ENCODE measurements at places on chromosomes 12 and 14. TPM values are rescaled to one million over a fixed set of nuclear protein-coding genes. Genes with fewer than 3 reads are reported as not detected.

The CNIH1 gene
- total RNA-seq, result 57.8 TPM

- DNase-seq, result no peak
- no peaks in the 10 kb centered on the region for H3K27me3 ChIP-seq
- no peak overlapping the region for H3K27ac ChIP-seq
- no peak overlapping the region for H3K4me3 ChIP-seq
- H3K36me3 ChIP-seq, result no peaks in the 10 kb centered on the region
Observed at GRCh38 chr14:28247491-28247890, 519.1 kb upstream of the FOXG1 start.

The RND1 gene
- total RNA-seq, result 0.64 TPM

- no peaks in the 10 kb centered on the region for H3K36me3 ChIP-seq
- no peaks in the 10 kb centered on the region for H3K27me3 ChIP-seq
- H3K4me1 ChIP-seq, result peaks cover 43% of the 10 kb centered on the region
- no peak overlapping the region for H3K4me3 ChIP-seq
- H3K27ac ChIP-seq, result no peak overlapping the region
Observed at GRCh38 chr12:89661706-89662330, 46.8 kb downstream of the ATP2B1 start.

The PAPOLA gene
- total RNA-seq, result 95.8 TPM

The OR4K14 gene
- not detected for total RNA-seq

DNA sequence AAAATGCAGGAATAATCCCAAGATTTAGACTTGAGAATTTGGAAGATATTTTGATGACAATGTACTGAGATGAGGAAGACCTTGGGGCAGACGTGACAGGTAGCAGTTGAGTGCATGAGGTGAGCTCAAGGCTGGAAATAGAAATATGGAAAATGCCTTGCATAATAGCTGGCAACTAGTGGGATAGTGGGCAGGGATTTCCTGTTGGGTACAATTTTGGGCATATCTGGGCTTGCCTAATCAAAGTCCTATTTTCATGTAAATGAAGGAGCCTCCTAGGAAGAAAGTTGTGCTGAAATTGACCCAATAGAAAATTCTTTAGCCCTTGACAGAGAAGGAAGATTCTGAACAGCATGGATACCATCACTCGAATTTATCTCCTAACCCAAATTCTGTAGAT, 6.4 kb upstream of the GLIPR1 start:
- no peaks in the 10 kb centered on the region for H3K4me1 ChIP-seq
- no peak overlapping the region for H3K4me3 ChIP-seq
- H3K27ac ChIP-seq, result no peak overlapping the region
- H3K27me3 ChIP-seq, result no peaks in the 10 kb centered on the region
- DNase-seq, result no peak

GRCh38 chr12:13101821-13102375, 1.6 kb downstream of the GSG1 start:
- peak overlapping the region; percentile 85 for H3K27ac ChIP-seq
- H3K4me1 ChIP-seq, result peaks cover 6% of the 10 kb centered on the region
- no peaks in the 10 kb centered on the region for H3K27me3 ChIP-seq
- DNase-seq, result no peak
- H3K4me3 ChIP-seq, result peak overlapping the region; percentile 70

- no peaks in the 10 kb centered on the region for H3K4me1 ChIP-seq
- no peak overlapping the region for H3K27ac ChIP-seq
- H3K36me3 ChIP-seq, result no peaks in the 10 kb centered on the region
- DNase-seq, result no peak
Observed at GRCh38 chr12:111193496-111193895, 175.4 kb downstream of the PHETA1 start.

The SRGAP1 gene
- total RNA-seq, result 2.7 TPM

The TMTC3 gene
- total RNA-seq, result 5.5 TPM

DNA sequence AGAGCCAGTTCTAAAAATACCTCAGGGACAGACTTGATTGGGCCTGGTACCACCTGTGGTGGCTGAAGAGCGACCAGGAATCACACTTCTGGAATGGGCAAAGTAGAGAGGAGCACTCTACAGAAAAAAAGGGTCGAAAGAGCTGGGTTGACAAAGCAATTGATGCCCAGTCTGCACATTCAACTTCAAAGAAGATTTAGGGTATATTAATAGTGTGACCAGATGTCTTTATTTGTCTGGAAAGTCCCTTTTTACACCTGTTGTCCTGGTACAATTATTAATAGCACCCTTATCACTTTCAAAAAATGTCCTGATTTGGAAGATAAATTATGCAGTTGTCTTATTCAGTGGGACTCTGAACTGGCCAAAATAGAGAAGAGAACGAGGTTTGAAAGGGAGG, 137.5 kb downstream of the DYRK2 start:
- H3K27ac ChIP-seq, result peak overlapping the region; percentile 79
- no peak for DNase-seq
- no peaks in the 10 kb centered on the region for H3K36me3 ChIP-seq
- peaks cover 50% of the 10 kb centered on the region for H3K4me1 ChIP-seq

DNA sequence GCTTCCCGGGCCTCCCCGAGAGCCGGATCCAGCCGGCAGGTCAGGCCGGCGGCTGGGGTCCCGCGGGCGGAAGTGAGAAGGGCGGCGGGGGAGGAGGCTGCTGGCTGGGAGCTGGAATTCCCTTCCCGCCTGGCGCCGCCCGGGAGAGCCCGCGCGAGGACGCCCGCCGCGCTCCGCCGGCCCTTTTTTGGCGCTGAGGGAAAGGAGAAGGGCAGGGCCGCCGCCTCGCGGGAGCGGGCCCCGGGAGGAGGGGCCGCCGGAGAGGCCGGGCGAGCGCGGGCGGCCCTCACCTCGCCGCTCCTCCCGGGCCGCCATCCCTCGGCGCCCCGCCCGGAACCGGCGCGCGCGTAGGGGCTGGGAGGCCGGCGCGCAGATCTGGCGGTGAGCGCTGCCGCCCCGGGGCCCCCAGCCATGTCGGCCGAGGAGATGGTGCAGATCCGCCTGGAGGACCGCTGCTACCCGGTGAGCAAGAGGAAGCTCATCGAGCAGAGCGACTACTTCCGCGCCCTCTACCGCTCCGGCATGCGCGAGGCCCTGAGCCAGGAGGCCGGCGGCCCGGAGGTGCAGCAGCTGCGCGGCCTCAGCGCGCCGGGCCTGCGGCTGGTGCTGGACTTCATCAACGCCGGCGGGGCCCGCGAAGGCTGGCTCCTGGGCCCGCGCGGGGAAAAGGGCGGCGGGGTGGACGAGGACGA, at the start of the genes KLHL42 and MANSC4:
Gene KLHL42 (plus strand): TSS at position 314 of the 692 bp plus-strand sequence. CDS start 98 bp downstream, at position 412.
Gene MANSC4 (minus strand): TSS at position 317 of the 692 bp plus-strand sequence. CDS start 8,960 bp downstream, outside the sequence.
- peak within 1 kb of the TSS; percentile 78 for H3K27ac ChIP-seq
- H3K4me1 ChIP-seq, result peaks cover 9% of the 10 kb centered on the region
- H3K36me3 ChIP-seq, result no peaks in the 10 kb centered on the region
- H3K27me3 ChIP-seq, result no peaks in the 10 kb centered on the region
- H3K4me3 ChIP-seq, result peak within 1 kb of the TSS; percentile 82

The DIP2B gene
- 8.6 TPM for total RNA-seq

The SYT1 gene
- not detected for total RNA-seq

GRCh38 chr12:41956353-41956752, 188.3 kb downstream of the GXYLT1 start:
- no peaks in the 10 kb centered on the region for H3K36me3 ChIP-seq
- H3K27me3 ChIP-seq, result no peaks in the 10 kb centered on the region
- no peak overlapping the region for H3K27ac ChIP-seq
- H3K4me3 ChIP-seq, result no peak overlapping the region
- DNase-seq, result no peak
- H3K4me1 ChIP-seq, result no peaks in the 10 kb centered on the region

The LMNTD1 gene
- not detected for total RNA-seq

The ABCC9 gene
- total RNA-seq, result 87.2 TPM

DNA sequence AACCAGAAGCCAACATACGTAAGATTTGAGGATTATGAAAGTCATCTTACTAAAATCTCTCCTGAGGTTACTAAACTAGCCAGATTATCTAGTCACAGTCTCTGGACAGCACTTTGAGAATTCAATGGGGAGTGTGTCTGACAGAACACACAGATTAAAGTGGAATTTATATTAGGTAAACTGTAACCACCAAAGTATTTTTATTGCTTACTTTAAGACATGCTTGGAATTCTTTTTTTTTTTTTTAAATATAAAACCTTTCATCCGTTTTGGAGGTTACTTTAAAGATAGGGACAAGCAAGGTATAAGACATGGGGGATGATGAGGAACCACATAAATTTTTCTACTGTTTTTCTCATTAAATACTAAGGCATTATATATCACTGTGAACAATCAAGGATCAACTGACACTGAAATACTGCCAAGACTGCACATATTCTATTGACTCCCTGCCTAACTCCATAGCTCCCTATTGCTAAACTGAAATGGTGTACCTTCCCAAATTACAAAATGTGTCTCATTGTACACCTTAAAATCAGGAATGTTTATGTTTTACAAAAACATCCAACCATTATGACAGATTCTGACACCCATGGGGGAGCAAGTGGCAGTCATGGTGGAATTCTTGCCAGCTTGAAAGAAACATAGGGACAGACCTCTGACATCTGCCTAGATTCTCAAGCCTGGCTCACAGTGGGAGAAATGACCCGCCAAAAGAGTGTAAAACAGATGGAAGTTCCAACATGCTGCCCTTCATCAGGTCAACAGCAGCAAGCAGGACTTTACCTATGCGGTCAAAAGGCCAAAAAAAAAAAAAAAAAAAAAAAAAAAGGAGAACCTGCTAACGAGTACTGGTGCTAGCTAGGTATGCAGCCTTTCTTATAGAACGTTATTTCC, 239.3 kb downstream of the MED13L start:
- no peak overlapping the region for H3K27ac ChIP-seq
- H3K4me1 ChIP-seq, result peaks cover 39% of the 10 kb centered on the region
- H3K4me3 ChIP-seq, result no peak overlapping the region

- no peaks in the 10 kb centered on the region for H3K27me3 ChIP-seq
- no peak overlapping the region for H3K4me3 ChIP-seq
- H3K36me3 ChIP-seq, result no peaks in the 10 kb centered on the region
- no peak overlapping the region for H3K27ac ChIP-seq
- no peak for DNase-seq
- H3K4me1 ChIP-seq, result no peaks in the 10 kb centered on the region
Observed at GRCh38 chr12:13937735-13938134, 43.7 kb downstream of the GRIN2B start.

The CCDC177 gene
- total RNA-seq, result not detected

DNA sequence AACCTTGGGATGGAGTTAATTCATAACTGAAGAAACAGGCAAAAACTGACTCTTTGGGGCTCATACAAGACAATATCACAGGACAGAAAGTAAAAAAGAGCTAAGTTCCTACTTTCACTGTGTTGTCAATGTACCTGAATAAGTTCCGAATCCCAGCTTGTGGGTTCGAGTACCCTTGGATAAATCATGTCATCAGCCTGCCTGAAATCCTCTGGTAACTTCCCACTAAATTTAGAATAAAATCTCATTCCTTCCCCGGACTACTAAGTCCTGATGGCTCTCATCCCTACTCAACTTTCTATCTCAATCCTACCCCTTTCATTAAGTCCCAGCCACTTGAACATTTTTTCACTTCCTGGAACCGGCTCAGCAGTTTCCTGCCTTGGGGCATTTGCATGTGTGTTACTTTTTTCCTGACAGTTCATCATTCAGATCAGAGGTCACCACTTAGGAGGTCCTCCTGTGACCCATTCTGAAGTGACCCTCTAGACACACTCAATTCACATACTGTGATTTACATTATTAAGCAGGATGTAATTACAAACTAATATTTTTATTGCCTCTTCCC, 12.7 kb downstream of the ERP29 start:
- H3K4me3 ChIP-seq, result no peak overlapping the region
- no peak overlapping the region for H3K27ac ChIP-seq
- H3K36me3 ChIP-seq, result peaks cover 11% of the 10 kb centered on the region
- DNase-seq, result no peak

DNA sequence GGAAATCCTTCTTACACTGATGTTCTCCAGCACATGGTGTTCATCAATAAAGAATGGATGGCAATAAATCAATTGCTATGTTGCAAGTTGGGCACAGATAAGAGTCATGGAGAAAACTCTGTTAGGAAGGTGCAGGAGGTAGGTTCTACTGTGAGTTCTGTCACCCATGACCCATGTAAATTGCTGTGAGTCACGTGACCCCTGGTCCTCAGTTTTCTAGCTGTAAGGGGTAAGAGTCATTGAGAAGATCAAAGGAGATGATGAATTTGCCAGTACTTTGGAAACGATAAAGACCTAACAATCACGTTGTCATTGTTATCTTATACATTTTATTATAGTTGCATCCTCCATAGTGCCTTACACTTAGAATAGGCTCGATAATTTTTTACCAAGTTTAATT, 235.2 kb upstream of the ARID2 start:
- no peaks in the 10 kb centered on the region for H3K4me1 ChIP-seq
- H3K27ac ChIP-seq, result no peak overlapping the region
- no peaks in the 10 kb centered on the region for H3K27me3 ChIP-seq
- no peak for DNase-seq
- no peak overlapping the region for H3K4me3 ChIP-seq
- H3K36me3 ChIP-seq, result no peaks in the 10 kb centered on the region

DNA sequence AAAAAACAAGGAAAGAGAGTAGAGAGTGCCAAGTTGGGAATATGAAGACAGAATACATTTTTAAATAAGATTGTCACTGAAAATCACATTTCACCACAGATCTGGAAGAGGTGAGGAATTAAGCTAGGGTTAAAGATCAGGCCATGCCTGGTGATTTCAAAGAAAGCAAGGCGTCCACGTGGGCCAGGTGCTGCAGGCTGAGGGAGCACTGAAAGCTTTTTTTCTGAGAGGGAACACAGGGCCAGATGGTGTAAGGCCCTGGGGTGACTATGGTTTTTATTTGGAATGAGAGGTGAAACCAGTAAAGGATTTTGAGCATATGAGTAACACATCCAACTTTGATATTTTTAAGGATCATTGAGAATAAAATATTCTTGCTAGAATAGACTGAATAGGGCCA, 20.9 kb downstream of the SYT1 start:
- H3K36me3 ChIP-seq, result no peaks in the 10 kb centered on the region
- H3K27ac ChIP-seq, result no peak overlapping the region
- H3K27me3 ChIP-seq, result no peaks in the 10 kb centered on the region
- H3K4me1 ChIP-seq, result no peaks in the 10 kb centered on the region
- no peak overlapping the region for H3K4me3 ChIP-seq

The FRMD6 gene
- 6.3 TPM for total RNA-seq

GRCh38 chr14:96204151-96205058, at the start of gene BDKRB2:
Gene BDKRB2 (plus strand): TSS chr14:96204839. CDS start chr14:96237108, 32,269 bp downstream.
- H3K27me3 ChIP-seq, result peaks cover 24% of the 10 kb centered on the region
- no peaks in the 10 kb centered on the region for H3K4me1 ChIP-seq
- H3K4me3 ChIP-seq, result peak within 1 kb of the TSS; percentile 47
- peak; percentile 70 for DNase-seq
